Activated CD8-positive, alpha-beta memory T cell treated with anti-CD3 and anti-CD28 coated beads, Interleukin-2, amount 50 U/mL, for 4 hours (primary cell): ENCODE measurements at places on chromosomes 12 and 14.
A peak's percentile ranks its signal among the peaks of the same experiment; 100 is the strongest.

DNA sequence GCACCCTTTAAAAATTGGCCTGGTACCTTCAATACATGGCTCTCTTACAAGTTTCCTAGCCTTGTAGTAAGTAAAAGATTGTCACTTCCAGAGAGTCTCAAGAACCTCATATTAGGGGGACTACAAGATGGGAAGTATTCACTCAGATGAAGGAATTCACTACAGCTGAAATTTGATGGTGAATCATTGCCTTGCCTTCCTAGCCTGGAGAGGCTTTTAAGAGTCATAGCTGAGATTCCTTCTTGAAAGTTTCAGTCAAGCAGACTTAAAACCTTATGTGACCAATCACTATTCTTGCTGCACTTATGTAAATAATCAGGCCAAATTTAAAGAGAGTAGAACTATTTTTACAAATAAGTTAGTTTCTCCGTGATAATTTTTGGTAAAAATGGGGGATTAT, 451.6 kb downstream of the TRHDE start:
- DNase-seq: no peak

GRCh38 chr12:9032202-9032964, 43.0 kb downstream of the KLRG1 start:
- DNase-seq: no peak

DNA sequence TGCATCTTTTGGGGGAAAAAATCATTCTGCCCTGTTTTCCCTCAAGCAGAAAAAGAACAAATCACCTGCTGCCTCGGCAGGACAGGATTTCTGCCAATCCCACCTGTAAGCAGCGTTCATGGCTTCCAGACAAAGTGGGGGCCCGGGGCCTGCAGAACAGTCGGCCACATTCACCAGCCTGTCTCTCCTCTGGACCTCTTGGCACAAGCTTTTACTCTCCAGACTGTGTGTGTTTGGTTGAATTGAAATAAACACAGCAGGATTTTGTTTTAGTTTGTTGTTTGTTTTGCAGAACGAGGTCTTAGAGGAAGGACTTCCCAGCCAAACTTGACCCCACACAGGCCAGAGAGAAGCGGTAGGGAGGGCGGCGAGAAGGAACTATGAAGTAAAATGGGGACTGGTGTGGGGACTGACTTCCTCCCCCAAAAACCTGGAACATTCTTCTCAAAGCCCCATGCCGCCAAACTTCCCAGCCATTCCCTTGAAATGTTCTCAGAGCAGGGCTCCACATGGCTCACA, 41.7 kb upstream of the FOS start:
- no peak for DNase-seq

DNA sequence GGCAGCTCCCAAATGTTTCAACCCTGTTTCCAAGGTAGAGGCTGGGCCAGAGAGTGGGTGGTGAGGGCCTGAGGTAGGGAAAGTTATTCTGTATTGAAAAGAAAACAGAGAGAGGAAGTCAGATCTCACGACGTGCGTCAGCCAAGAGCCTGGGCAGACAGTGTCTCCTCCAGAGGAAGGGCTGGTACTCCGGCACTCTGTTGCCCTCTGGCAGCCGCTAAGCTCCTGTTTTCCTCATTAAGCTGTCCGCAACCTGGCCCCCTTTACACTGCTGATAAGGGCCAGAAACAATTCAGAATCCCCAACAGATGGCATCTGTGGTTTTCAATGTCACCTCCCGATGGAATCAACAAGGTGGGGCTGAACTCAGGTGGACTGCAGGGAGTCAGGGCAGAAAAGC, 26.0 kb upstream of the LTBP2 start:
- no peak for DNase-seq

DNA sequence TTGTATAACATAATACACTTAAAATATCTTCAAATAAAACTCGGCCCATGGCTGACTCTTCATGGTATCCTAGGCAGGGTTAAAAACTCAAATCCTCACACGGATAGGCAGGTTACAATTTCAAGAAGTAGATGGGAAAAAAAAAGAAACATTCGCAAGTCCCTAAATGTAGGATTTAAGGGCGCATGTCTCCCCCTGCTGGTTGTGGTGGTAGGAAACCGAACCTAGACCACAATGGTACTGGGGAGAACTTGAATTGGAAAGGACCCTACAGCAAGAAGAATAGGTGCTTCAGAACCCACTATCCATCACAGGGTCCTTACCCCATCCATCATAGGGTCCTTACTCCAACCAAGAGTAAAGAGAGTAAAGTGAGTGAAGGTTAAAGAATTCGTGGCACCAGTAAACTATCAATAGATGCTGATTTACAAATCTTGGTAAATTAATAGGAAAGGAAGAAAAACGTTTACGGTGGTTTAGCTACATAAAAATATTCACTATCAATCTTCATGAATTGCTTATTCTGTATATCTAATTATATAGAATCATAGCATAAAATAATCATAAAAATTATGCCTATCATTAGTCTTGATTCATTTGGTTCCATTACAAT, 3.3 kb upstream of the CIPC start:
- DNase-seq: peak; percentile 79

DNA sequence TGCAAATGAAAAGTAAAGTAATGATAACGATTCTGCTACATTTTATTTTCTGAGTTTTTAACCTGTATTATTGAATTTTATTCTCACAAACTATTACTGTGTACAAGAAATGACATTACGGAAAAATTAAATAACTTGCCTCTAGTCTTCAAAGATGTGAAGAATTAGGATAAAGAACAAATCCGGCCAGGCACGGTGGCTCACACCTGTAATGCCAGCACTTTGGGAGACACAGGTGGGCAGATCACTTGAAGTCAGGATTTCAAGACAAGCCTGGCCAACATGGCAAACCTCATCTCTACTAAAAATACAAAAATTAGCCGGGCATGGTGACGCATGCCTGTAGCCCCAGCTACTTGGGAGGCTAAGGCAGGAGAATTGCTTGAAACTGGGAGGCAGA, 1584.4 kb upstream of the SEL1L start:
- DNase-seq: no peak

DNA sequence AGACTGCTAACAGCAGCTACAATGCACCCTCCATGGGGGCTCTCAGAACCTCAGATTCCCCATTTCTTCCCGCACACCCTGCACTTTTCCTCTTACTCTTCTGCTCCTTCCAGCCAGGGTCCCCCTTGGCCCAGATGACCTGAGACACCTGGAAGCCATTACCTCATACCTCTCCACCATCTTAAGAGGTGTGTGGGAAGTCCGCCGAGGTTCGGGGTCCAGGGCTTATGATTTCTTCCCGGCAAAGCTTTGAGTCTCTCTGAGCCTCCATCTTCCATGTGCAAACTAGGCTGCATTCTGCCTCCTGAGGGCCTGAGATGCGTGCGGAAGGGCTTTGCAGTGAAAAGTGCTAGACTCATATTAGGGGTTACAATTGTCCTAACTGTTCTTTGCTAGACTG, 5.3 kb downstream of the GSC start:
- no peak for DNase-seq

GRCh38 chr12:89731614-89732013, 23.0 kb upstream of the ATP2B1 start:
- DNase-seq: no peak

GRCh38 chr12:117100251-117100650, 1.0 kb upstream of the TESC start:
- no peak for DNase-seq

- no peak for DNase-seq
Observed at GRCh38 chr14:51593397-51593796, 58.3 kb upstream of the FRMD6 start.

- no peak for DNase-seq
Observed at GRCh38 chr12:33825986-33826602, 196.2 kb upstream of the ALG10 start.

GRCh38 chr14:93160353-93160801, 24.3 kb downstream of the MOAP1 start:
- no peak for DNase-seq

DNA sequence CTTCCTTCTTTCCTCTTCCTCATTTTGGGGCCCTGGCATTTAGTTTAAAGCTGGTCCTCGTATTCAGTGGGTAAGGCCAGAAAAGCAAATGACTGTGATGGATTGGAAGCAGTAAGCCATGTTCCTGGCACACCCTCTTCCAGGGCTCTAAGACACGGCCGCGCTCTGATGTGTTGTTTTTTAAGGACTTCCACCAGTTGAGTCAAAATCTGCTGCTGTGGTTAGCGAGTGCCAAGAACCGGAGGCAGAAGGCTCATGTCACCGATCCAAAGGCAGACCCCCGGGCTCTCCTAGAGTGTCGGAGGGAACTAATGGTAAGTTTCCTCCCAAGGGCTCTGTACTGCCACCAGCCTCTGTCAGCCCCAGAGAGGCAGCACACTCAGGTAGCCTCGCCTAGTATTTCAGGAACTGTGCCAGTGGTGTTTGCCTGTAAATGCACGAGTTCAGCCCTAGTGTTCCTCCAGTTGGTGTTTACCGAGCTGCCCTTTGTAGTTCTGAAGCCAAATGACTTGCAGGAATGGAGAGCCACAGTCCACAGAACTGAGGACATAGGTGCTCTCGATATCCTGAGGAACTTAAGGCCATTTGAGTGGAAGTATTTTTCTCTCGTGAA, 72.7 kb downstream of the ESR2 start:
- no peak for DNase-seq
